ENCODE measurements at places on chromosomes 16 and 17.

DNA sequence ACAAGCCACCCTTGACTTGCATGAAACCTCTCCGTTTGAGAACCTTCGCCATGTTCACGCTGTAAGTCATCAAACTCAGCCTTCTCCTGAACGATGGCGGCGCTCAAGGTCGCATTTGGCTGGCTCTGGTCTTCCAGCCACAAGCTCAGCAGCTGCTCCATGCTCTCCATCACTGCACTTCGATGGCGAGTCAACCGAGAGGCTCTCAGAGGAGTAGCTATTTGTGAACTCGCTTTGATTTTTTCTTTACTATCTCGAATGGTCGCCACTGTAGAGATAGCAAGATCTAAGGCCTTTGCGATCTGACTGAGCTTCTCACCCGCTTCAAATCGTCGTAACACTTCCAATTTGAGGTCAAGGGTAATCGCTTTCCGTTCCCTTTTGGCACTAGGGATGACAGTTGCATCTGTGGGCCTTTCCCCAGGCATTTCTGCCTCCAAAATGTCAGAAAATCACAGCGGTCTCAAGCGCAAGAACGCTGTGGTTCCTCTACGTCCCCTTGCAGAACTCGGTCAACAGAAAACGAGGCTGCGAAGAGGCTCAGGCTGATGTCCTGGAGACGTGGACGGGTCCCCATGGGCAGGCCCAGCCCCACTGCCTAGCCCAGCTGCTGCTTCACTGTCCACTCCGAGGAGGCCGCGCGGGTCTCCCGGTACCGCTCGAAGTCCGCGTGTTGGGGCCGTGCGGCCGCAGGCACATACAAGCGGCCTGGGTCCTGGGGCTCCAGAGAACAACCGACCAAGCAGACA, 23.1 kb downstream of the DEF8 start:
- DNase-seq = no peak

DNA sequence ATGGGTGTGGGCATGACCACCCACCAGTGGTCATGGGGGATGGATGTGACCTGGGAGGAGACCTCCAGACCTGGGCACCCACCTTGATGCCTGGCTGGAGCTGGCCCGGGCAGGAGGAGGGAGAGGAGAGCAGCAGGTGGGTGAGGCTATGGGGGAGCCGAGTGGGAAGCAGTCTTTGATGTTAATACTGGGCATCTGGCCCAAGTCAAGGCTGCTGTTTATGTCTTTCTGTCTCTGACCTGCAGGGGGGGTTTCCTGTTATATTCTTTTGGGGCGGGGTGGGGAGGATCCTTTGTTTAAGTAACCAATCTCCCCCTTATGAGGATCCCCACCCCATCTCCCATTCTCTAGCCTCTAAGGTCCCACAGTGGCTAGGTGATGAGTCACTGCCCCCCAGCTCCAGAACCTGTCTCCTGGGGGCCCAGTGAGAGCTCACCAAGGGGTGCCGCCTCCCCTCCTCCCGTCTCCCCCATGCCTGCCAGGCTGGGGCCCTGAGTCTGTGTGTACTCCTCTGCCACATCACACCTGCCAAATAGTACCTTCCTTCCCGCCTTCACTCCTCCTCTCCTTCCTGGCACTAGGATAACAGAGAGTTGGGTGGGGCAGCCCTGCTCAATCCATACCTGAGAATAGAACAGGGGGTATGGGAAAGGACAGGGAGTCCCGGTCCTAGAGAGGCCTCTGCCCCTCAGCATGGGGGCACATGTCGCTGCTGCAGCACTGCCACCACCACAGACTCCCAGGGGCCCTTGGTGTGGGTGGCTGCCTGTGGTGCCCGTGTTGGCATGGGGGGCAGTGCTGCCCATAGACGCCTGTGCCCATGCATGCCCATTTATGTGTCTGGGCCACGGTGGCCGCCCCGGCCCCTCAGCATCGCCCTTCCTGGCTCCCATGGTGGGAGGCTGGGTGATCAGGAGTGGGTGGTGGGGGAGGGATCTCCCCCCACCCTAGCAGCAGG, 7.3 kb downstream of the THRA start:
- no peak for DNase-seq

DNA sequence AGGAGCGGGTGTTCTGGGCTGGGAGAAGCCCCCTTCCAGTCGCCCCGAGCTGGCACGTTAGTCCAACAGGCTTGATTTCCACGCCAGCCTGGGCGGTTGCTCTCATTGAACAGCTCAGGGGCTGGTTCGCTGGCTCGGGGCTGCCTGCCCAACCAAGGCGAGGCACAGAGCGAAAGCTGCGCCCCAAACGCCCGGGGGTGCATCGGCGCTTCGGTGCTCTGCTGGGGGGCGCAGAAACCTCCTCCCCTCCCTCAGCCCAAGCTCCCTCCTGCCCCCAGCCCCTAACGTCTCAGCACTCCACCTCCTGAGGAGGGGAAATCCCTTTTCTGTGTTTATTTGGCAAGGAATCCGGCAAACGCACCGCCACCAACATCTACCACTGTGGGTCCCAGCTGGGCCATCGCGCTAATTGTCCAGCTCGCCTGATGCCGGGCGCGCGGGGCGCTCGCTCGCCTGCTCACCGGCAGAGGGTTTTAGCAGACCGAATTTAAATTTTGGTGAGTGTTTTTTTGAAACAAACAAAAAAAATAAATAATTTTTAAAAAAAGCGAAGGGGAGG, 29.5 kb upstream of the RBFOX1 start:
- no peak for DNase-seq

DNA sequence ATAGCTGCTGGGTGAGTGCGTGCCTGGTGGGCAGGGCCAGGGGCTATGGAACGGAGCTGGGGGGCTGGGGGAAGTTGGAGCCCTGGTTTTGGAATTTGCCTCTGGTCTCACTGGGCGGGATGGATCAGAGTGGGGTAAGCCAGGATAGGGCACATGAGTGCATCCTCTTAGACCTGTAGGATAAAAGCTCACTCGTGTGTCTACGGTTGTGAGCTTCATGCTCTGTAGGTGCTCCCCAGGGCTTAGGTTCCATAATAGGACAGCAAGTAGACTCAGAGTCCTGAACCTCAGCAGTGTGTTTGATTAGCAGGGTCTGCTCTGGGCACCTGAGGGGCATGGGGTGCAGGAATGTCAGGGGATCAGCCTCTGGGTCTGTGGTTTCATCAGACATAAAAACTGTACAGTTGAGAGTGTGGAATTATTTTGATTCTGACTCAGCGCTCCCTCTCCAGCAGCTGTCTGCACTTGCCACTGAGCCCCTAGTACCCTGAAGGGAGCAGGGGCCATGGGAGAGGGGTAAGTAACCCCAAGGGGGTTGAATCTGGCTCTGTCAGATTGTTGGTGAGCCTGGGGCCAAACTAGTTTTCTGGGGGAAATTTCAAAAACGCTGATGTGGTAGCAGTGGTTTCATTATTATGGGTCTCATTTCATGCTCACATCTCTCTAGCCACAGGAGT, 84.2 kb upstream of the LGALS9 start:
- DNase-seq = no peak

- DNase-seq = no peak
Observed at GRCh38 chr17:58085039-58085715, 2.0 kb downstream of the DYNLL2 start.

GRCh38 chr16:70152578-70153302, 20.8 kb upstream of the CLEC18C start:
- no peak for DNase-seq

- no peak for DNase-seq
Observed at GRCh38 chr16:52070341-52071057, 476.4 kb downstream of the TOX3 start.

GRCh38 chr16:50979806-50980620, 171.1 kb downstream of the SALL1 start:
- no peak for DNase-seq

GRCh38 chr17:42541041-42541833, 5.2 kb downstream of the NAGLU start:
- no peak for DNase-seq

- no peak for DNase-seq
Observed at GRCh38 chr17:7484919-7485377, 782 bp downstream of the POLR2A start.

DNA sequence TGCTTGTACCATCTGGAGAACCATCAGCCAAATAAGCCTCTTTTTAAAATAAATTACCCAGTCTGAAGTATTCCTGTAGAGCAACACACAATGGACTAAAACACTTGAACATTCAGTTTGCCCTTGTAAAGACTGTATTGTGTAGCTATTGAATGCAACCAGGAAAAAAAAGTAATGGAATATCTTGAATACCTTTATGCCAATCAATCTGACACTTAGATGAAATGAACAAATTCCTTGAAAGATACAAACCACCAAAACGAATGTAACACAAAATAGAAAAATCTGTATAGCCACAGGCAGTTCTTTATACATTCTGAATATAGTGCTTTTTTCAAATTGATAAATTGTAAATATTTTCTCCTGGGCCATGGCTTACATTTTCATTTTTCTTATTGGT, 63.3 kb upstream of the KCNJ16 start:
- DNase-seq = no peak

DNA sequence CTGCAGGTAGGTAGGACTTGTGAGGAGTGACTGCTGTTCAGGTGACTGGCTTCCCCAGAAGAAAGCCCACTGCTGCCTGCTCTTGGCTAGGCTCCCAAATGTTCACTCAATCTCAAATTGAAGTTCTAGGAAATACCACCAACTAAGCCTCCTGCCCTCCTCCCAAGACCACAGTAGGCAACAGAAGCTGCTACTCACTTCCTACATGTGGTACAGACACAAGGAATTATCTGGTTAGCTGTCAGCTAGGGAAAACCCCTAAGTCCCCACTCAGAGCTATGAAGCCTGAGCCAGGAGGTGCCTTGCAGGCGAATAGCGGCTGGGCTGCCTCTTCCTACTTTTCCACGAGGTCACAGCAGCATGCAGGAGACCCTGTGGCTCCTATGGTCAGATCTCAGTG, 4.9 kb downstream of the FBXO39 start:
- DNase-seq = no peak

DNA sequence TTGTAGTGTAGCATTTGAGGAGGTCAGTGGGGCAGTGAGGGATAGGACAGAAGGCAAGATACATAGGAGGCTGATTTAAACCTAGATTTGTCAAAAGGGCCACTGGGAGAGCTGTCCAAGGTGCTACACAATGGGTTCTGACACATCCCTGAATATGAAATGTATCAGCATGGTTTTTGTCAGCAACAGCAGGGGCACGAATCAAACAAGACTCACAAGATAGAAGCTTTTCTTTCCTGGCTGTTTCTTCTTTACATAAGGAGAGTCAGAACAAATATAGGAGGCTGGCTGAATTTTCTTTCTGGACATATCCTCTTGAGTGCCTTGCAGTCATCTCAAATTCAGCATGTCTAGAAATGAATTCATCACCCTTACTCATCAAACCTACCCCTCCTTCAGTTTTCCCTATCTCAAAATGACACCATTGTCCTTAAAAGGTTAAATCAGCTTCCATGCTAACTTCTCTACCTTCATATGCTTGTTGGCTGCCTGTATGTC, 130.5 kb downstream of the NPIPB5 start:
- DNase-seq = no peak

DNA sequence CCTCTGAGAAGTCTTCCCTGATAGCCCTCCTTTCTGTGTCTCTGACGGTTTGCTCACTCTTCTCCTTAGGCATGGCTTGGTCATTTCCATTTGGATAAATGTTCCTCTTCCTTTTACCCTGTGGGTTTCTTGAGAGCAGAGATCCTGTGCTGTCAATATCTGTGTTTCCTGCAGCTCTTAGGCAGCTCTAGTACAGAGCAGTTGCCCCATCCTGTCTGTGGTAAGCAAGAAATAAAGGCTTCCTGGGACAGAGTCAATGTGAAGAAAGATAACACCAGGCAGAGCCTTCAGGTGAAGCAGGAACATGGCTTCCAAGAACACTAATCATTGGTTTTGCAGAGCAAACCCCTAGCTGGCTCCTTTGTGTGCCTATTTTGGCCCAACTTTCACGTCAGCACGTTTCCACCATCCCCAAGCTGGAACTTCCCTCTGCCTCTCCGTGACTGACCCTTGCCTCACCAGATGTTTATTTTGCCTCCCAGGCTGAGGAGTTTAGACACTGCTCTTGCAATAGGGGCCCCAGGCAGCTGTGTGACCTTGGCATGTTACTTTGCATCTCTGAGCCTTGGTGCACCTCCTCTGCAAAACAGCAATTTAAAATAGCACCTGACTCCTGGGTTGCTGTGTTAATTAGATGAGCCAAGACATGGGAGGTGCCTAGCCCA, 49.6 kb upstream of the SIAH1 start:
- no peak for DNase-seq

- DNase-seq = no peak
Observed at GRCh38 chr17:3575511-3575910, 17.9 kb upstream of the TRPV3 start.

DNA sequence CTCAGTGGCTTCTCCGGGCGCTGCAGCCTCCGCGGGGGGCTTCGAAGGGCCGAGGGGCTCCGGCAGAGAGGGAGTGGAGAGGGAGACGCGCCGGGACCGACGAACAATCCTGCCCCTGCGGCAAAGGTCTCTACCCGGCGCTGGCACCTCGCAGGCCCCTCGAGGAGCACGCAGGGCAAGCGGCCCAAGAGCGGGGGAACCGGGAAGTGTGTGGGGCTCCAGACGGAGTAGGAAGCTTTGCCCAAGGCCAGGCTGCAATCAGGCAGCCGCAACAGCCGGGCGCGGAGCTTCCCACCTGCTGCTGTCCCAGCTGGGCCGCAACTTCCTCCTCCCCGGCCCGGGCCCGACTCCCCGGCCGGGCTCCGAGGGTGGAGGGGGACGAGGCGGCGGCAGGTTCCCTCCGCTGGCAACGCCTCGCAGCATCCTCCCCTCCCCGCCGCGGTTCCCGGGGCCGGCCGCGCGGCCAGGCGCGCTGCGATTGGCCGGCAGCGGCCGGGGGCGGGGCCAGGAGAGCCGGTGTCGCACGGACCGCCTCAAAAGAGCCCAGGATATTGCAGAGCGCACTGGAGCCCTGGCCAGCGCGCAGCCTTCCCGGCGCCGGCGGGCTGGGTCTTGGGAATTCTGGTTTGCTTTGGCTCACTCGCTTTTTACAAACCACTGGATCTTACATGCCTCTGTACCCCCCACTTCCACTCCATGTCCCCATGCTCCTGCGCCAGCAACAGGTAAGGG, at the start of gene KCNJ2:
TSS of gene KCNJ2 (plus strand) at position 556 of the 732 bp plus-strand sequence. CDS start 5,508 bp downstream, outside the sequence.
- no peak for DNase-seq

GRCh38 chr16:48279199-48279598, 31.9 kb upstream of the ABCC11 start:
- DNase-seq = no peak

DNA sequence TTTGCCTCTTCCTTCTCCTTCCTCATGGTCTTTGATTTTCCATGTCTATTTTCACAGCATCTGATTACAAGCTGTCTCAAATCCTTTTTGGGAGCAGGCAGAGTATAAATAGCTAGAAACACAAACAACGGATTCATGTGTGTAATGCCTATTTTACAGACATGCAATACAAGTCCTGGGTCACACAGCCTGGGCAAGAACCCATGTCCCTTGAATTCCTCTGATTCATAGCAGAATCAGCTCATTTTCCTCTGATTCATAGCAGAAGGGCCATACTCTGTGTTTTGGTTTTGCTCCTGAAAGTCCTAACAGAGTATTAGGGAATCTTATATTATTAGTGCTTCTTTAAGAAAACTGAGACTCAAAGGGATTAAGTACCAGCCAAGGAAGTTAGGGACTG, 71.3 kb downstream of the IRX5 start:
- no peak for DNase-seq

- DNase-seq = no peak
Observed at GRCh38 chr17:2894782-2895181, 98.5 kb downstream of the RAP1GAP2 start.

Measured in stimulated activated CD8-positive, alpha-beta memory T cell treated with anti-CD3 and anti-CD28 coated beads, Interleukin-7, amount 100 ng/mL, for 1 hour (primary cell).